DMS53 (cell line): ENCODE measurements at places on chromosomes 7 and 10.
A peak's percentile ranks its signal among the peaks of the same experiment; 100 is the strongest.

- no peak for DNase-seq
These were observed 43.6 kb upstream of the LRRTM3 start for GRCh38 chr10:66882271-66882670.

DNA sequence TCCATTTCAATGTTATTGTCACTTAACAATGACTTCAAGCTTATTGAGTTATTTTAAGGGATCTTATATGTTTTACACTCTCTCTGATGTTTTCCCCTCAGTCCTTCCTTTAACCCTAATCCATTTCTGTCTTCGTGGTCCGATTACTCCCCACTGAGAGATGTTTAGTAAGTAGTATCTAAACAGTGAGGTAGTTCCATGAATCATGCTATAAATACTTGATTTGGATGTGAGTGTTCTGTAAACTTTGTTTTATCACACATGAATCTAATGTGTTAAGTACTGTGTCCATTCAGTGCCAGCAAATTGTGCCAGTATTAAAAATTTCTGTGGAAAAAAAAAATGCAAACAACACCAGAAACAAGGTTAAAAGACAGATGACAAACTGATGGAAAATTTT, 18.6 kb downstream of the RPP30 start:
- DNase-seq, result no peak

- DNase-seq, result no peak
These were observed 37.5 kb downstream of the PAPSS2 start for GRCh38 chr10:87696922-87697745.

DNA sequence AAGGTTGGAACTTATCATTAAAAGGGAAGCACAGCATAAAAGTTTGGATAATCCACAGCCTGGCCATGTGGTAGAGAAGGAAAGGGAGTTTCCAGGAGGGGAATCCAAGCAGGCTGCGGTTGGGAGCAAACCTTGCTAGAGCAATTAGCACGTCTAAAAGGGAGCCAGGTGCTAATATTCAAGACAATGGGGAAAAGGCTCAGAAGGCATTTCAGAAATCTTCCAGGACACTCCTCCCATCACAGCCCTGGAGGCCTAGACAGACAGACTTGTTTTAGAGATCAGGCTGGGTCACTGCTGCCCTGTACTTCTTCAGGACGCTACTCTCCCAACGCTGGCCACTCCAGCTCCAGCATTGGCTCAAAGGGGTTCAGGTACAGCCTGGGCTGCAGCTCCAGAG, 96.2 kb upstream of the KAT6B start:
- no peak for DNase-seq

DNA sequence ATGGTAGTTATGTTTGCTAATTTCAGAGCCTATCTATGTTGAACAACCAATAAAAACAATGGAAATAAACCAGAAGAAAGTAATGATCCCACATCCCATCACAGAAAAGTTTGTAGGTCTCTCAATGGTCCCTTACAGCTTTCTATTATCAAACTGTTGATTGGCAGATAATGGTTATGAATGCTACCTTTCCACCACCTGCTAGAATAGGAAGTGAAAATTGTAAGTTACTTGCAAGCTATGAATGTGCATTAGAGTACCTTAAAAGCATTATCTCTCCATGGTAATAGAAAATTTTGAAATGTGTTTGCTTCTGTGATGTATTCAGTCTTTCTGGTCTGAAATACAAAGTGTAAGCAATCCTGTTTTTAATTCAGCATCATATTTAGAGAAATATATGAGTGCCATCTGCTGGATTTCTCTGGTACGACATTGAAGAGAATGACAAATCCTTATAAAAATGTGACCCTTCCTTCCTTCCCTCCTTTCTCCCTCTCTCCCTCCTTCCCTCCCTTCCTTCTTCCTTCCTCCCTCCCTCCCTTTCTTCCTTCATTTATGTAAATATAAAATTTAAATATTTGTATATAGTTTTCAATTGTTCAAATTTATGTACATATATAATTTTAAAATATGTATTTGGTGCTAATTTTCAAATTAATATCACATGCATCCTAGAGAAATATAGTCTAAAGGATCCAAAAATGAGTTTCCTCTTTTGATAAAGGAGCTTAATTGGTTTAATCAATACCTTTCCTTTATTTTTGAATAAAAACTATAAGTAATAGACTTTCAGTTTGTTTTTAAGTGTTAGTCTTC, 41.4 kb upstream of the PNLIPRP3 start:
- DNase-seq, result peak; percentile 68

- DNase-seq, result peak; percentile 100
These were observed at the start of gene MACC1 for GRCh38 chr7:20217193-20217948. TSS of gene MACC1 (minus strand) at chr7:20217384. CDS start at chr7:20161862, 55,522 bp downstream.

DNA sequence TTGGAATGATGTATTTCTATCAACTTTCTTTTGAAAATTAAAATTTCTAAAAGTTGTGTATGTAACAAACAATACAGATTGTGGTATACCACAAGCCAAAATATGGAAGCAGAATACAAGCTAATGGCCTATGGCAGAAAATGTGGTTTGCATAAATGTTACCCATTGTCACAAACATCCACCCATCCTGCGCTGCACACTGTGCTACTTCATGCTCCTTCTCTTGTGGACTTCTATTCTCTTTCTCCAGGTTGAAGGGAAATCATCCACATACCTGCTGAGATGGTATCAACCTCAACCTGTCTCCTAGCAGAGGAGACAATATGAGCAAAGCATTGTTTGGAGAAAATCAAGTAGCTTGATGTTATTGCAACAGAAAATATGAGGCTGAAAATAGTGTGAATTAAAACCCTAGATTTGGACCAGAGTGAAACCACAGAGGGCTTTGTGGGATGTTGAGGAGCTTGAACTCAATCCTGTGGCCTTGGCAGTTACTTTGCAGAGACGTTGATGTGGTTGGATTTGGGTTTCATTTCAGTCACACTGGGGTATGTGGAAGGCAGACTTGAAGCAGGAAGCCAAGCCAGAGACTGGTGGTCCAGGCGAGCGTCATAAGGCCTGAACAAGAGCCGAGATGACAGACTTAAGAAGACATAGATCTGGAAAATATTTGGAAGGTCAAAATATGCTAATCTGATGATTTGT, 63.8 kb downstream of the ICA1 start:
- no peak for DNase-seq

DNA sequence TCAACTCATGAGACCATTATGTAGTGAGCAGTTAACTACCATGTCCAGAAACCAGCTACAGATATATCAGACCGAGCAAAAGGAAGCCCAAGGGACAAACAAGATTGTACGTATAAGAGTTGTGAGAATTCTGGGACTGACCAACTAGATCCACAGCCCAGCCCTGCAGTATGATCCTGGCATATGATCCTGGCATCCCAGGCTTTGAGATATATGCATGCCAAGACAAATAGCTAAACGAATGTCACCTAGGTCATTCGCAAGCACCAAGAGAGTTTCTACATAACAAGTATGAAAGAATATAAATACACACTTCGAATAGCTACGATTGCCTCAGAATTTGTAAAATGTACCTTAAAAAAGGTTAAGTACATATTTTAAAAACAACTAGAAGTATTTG, 56.4 kb upstream of the PMPCB start:
- DNase-seq, result no peak

DNA sequence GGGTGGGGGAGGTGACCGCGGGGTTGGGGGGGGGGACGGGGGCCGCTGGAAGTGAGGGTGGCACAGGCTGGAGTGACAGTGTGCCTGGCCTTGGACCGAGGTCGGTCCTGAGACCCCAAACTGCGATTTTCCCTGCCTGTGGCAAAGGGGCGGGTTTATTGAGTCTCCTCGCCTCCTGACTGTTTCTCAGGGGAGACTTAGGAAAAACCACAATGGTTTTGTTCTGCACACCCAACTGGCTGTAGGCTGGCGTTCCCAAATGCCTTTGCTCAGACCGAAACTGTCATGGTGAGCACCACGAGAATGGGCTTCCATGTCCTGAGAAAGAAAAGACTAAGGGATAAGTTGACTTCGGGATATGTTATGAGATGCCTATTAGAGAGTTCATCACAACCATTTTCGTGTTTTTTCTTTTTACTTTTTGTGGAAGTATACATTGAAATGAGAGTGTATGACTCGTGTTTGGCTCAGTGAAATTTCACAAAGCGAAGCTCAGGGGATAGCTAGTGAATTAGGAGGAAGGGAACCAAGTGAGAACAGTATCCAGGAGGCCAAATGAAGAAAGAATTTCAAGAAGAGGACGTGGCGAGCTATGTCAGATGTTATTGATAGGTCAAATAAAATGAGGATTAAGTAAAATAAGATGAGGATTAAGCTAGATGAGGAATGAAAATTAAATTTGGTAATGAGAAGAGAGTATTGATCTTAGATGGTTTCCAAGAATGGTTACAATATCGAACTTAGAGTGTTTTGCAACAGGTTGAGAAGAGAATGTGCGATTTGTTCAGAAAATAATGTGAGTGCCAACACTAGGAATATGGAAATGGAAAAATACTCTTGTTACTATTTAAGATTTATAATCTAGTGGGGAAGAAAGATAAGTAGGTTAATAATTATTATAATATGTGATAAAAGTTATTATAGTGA, 918 bp downstream of the NET1 start:
- peak; percentile 50 for DNase-seq

DNA sequence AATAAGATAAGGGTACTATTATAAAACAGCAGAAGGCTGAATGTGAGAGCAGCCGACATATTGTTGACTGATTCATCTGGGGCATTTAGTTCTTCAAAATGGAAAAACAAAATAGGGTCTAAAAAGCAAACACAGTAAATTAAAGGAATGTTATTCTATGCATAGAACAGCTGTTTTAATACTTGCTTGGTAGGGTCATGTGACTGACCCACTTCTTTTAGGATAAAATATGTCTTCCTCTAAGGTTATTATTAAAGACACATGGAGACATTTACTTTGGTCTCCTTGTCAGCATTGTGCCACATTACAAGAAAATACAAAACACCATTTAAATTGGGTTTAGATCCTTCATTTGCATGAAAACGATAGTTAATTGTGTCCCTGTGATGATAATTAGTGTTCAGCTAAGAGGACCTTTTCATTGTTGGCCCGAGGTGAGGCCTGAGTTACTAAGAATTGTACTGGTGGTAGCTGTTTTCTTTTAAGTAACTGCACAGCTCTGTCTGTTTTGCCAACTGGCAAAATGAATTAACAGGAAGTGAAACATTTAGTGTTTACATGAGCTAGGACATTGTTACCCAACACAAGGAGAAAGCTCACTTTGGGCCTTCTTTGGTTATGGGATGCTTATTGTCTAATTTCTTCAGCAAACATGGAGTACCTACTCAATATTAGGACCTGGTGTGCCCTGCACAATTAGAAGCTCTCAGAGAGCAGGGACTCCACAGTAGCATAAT, 764.4 kb downstream of the LRMDA start:
- DNase-seq, result peak; percentile 19
